Stimulated activated naive CD8-positive, alpha-beta T cell treated with anti-CD3 and anti-CD28 coated beads, Interleukin-15, Interleukin-2, amounts not matched to agents 100 U/mL and 50 U/mL, for 24 hours (primary cell): ENCODE measurements at places on chromosomes 1 and 21.

GRCh38 chr1:202568410-202568809 is 141.8 kb downstream of the SYT2 start:
- no peak for DNase-seq

- DNase-seq: no peak
These were observed 116.8 kb downstream of the KCNJ6 start for GRCh38 chr21:37799211-37800056.

GRCh38 chr1:11738783-11739182 is 2.8 kb downstream of the AGTRAP start:
- DNase-seq: no peak

DNA sequence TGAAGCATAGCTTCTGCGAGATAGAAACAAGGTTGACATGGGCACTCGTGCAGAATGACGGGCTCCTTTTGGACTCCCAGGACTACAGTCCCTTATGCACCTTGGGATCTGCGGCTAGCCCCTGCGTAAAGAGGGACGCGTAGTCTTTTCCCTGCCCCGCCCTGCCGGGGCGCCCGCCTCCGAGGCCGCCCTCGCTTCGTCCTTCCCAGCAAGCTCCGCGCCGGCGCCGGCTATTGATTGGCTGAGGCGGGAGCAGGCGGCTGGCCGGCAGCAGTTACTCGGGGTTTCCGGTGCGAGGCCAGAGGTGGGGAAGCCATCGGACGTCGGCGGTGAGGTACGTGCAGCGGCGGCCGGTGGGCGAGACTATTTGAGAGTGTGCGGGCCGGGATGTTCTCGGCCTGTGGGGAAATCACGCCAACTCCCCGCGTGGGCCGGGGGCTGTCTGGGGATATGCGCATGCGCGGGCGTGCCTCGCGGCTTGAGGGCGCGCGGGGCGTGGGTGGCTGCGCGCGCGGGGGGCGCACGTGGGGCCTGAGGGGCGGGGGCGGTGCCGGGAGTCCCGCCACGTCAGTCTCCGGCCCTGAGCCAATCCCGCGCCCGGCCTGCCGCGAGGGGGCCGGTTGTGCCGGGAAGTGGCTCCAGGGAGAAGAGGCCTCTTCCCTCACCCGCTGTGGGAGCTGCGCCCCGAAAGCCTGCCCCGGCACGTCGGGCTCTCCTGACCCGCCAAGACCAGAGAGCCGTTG is at the start of gene TXLNA:
TXLNA (plus strand) TSS at position 233 of the 743 bp plus-strand sequence. CDS start 671 bp downstream, outside the sequence.
- peak; percentile 95 for DNase-seq

DNA sequence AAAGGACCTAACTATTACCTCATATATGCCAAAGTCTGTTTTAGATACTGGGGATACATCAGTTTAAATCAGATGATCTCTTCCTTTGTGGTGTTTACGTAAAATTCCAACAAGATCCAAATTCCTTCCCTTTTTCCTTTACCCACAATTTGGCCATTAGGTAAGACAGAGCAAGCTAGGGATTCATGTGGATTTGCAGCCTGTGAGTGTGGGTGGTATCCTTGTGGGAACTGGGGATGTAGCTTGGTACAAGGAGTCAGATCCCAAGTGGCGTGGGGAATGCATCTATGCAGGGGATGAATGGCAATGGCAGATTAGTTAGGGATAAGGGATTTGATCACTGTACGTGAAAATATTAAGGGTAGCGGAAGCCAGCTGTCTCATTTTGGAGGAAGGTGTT is 9.8 kb upstream of the STRIP1 start:
- DNase-seq: no peak

DNA sequence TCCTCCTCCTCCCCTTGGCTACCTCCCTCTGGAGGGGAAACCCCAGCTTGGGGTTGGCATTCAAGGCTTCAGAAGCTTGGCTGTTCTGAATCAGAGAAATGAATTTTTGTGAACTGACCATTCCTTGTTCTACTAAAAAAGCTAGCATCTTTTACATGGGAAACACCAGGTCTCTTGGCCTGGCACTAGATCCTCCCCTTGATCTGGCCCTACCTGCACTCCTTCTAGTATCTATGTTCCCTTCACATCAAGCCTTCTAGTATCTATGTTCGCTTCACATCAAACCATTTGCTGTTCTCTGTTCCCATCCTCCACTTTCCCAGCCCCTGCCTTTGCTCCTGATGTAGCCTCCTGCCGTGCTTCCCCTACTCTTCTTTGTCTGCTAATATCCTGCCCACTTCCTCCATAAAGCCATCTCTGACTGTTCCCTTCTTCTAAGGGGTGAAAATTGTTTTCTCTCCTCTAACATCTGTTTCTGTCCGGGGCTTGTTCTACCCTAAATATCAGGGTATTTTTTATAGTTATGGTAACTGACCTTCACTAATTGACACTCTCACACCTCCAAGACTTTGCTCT is 25.8 kb downstream of the FAM151A start:
- DNase-seq: no peak

GRCh38 chr1:6785728-6786505 is 663 bp downstream of the CAMTA1 start:
- DNase-seq: peak; percentile 62

DNA sequence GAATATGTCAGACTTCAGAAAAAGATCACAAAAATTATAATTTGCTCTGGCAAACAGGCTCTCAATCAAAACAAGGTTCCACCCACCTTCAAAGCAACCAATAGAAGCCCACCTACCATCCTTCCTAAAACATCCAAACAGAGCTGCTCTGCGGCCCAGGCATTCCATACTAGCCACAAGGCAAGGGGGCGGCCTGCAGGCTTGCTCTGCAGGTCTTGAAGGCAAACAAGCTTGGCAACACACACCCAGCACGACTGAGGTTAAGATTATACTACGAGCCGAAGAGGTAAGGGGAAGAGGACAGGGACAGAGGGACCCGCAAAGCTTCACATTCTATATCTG is 207.3 kb downstream of the SLC45A1 start:
- DNase-seq: peak; percentile 44

- no peak for DNase-seq
These were observed 15.2 kb downstream of the PLA2G2F start for GRCh38 chr1:20154301-20154831.

GRCh38 chr1:39184354-39184818 is 20.1 kb upstream of the MACF1 start:
- DNase-seq: no peak

GRCh38 chr1:61295818-61296537 is 213.6 kb downstream of the NFIA start:
- DNase-seq: no peak

- DNase-seq: no peak
These were observed 36.3 kb downstream of the GLMN start for GRCh38 chr1:92262516-92262915.

DNA sequence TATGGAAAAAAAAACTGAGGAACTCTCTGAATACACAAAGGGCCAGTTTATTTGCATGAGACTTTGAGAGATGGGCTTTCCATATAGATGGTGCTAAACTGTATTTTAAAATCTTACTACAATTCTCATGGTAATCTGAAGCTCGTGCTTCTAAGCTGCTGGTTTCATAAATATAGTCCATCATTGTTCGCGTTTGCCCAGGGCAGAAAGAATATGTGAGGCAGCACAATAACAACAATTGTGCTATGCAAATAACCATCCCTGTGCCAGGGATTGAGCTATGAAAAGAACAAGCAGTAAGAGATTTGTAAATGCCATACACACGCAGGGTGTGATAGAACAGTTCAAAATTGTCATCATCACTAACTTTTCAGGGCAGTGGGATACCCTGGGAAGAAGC is 4.9 kb upstream of the EPS15 start:
- DNase-seq: no peak

- DNase-seq: no peak
These were observed 47.6 kb downstream of the APP start for GRCh38 chr21:26123012-26123411.

- DNase-seq: no peak
These were observed 817.7 kb upstream of the B3GALT2 start for GRCh38 chr1:194004146-194004545.

DNA sequence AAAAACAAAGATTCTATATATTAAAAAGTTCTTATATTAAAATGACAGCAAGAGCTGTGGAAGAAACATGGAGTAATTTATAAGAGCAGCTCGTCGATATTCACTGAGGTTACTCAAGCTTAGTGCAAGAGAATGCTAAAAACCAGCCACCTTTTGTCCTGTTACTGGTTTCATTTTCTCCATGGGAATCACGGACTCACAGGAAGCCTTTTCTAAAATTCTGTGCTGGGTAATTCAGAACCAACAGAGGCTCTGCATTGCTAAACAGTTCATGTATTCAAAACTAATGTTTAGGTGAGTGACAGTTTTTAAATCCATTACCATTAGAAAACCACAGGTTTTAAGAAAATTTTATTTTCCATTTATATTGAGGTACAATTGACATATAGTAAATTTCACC is 147.8 kb upstream of the MAP1LC3C start:
- DNase-seq: no peak

DNA sequence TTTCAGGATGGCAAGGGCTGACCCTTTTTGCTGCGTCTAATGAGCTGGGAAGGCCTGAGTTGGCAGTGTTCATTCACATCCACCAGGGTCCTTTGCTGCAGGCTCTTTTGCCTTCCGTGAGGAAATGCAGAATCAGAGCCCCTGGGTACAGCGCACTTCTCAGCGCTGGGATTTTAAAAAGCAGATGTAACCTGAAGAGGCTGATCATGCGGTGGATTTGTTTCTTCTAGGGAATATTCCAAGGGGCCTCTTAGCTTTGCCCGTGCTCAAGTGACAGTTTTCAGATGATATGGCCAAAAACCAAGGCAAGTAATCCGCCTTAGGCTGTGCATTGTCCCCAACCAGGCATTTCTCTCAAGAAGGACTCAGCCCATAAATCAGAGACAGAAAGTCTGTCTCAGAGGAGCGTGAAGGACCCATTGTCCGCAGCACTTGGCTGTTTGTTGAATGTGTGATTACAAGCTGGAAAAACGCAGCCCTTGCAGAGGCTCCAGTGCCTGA is 237.6 kb downstream of the PTPRC start:
- DNase-seq: no peak

- no peak for DNase-seq
These were observed 66.7 kb downstream of the CCDC30 start for GRCh38 chr1:42529724-42530181.

DNA sequence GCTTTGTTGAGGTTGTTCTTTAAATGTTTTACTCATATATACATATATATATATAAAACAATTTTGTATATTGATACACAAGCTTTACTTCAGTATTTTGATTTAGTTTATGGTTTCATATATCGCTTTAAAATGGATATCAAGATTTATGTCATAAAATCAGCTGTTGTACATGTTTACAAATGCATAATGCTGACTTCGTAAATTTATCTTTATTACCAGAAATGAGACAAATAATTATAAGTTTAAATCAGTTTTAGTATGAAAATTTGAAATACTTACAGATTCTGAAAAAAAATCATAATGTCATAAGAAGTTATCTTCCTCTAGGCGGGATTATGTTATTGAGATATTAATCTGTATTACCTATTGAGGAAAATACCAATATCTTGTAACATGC is 6.9 kb downstream of the STXBP3 start:
- DNase-seq: no peak

DNA sequence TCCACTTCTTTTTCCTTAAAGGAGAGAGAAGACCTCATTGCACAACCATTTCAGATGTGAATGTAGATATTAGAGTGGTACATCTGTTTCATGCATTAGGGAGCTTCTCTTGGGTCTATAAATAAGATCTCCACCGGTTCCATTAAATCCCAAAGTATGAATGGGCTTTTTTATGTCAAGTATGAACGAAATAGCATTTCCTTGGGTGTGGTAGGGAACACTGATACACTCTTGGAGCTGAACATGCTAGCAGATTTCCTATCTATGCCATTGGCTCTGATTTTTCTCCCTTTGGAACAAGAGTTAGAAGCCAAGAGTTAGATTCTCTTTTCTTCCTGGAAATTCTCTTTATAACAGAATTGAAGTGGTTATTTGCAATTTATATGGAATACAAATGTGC is 245.6 kb upstream of the ADAMTS5 start:
- DNase-seq: no peak

- peak; percentile 35 for DNase-seq
These were observed 14.8 kb upstream of the PIGM start for GRCh38 chr1:160046494-160047110.

DNA sequence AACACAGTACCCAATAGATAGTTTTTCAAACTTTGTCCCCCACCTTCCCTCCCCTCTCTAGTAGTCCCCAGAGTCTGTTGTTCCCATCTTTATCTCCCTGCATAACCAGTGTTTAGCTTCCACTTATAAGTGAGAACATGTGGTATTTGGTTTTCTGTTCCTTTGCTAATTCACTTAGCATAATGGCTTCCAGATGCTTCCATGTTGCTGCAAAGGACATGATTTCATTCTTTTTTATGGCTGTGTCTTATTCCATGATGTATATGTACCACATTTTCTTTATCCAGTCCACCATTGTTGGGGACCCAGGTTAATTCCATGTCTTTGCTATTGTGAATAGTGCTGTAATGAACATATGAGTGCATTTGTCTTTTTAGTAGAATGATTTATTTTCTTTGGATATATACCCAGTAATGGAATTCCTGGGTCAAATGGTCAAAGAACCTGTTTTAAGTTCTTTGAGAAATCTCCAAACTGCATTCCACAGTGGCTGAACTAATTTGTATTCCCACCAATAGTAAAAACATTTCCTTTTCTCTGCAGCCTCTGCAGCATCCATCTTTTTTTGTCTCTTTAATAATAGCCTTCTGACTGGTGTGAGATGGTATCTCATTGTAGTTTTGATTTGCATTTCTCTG is 126.0 kb downstream of the AK5 start:
- DNase-seq: no peak

GRCh38 chr1:187034501-187034900 is 205.8 kb downstream of the PLA2G4A start:
- DNase-seq: no peak

DNA sequence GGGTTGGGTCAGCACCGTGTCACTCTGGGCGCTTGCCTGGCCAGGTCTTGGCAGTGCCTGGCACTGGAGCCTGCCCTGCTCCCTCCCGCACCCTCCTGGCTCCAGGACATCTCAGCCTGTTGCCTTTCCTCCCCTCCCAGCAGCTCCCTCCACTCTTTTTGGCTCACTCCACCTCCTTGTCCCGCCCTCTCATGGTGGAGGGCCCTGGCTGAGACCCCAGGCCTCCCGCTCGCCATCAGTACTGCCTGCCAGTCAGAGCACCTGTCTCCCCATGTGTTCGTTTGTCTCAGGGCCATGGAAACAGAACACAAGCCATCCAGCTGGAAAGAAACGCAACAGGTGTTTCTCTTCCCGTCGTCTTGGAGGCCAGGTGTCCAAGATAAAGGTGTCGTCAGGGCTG is 61.0 kb downstream of the B3GALT5 start:
- DNase-seq: no peak

DNA sequence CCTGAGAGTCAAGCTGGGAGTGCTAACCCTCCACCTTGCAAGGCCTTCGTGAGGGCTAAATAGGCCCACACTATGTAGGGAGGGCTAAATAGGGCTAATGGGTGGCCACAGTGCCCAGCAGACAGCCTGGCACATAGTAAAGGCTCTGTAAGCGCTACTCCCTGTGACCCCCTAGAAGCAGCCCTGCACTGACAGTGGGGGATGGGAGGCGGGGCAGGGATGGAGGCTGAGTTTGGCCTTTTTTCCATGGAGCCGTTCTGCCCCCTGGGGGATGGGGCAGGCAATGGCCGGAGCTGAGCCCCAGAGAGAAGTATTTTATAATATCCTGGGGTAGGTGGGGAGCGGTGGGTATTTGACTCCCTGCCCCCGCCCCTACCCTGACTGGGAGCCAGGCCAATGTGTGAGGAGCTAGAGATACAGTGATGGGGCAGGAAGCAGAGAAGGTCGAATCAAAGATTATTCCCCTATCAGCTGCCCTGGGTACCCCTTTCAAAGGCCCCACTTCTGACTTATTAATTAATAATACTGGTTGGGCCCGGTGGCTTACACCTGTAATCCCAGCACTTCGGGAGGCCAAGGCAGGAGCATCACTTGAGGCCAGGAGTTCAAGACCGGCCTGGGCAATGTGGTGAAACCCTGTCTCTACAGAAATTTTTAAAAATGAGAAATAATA is 42.3 kb downstream of the LACTBL1 start:
- DNase-seq: peak; percentile 55
